ENCODE measurements at places on chromosomes 1 and 21.

GRCh38 chr21:43034826-43035225 lies 40.8 kb downstream of the CBS start:
- no peak for DNase-seq

- DNase-seq, result no peak
Measured at GRCh38 chr1:19439464-19440171, 45.7 kb downstream of the CAPZB start.

DNA sequence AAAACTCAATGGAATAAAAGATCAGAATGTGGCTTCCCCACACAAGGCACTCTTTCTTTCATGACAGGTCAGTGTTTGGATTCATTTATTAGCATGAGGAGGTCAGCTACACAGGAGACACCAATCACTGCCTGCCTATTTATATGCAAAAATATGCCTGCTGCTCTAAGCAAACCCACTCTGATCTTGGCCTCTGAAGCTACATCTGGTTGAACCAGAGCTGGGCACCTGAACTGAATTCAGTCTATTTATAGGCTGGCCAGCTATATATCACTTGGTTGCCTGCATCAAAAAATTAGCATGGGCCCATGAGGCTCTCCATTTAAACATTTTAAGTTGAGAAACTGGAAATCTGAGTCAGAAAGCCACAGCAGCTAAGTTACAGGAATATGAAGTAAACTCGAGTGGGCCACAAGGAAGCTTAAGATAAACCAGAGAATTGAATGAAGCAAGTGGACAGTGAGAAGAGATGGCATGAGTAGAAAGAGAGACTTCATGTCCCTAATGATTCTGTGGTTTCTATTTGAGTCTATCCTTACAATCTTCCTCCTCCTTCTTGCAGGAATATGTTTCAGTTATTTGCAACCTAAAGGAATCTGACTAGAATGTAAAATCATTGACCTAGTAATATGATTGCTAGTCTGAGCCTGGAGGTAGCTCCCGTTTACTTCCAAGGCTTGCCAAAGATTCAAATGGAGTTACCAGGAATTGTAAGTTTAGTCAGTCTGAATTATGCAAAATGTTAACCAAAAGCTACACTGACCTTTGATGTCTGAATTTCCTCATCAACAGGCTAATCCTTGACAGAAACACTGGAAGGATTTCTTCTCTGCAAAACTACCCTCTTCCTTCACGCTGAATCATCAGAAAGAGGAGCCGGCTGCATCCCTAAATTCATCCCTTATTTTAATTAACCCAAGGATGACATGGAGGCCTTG lies 17.7 kb downstream of the DDAH1 start:
- DNase-seq, result no peak

DNA sequence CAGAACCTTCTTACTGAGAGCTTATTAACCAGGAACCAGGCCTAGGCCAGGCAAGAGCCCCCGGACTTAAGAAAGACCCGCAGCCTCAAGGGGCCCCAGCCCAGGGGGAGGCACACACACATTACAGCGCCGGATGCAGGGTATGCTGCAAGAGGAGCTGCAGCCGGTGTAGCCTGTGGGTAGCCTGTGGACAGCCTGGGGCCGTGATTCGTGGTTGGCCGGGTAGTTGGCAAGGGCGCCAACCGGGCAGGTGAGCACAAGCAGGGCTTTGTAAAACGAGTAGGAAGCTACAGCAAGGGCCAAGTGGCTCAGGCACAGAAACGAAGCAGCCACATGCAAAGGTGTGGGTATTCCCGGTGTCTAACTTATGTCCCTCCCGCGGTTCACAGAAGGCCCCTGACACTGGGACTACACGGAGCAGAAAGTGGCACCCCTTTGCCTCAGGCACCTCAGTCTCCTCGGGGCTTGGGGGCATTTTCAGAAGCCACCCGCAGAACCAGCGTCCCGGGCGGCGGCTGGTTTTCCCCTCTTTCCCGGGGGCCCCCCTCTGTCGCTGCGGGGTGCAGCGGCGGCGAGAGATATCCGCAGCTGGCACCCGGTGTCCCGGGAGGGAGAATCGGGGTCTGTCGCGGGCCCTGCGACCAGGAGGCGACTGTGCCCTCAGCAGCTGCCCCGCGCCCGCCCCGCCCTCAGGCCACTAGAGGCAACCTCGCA lies 40.8 kb downstream of the KIAA1614 start:
- peak; percentile 79 for DNase-seq

- no peak for DNase-seq
Measured at GRCh38 chr1:55484173-55484572, 269.0 kb upstream of the USP24 start.

DNA sequence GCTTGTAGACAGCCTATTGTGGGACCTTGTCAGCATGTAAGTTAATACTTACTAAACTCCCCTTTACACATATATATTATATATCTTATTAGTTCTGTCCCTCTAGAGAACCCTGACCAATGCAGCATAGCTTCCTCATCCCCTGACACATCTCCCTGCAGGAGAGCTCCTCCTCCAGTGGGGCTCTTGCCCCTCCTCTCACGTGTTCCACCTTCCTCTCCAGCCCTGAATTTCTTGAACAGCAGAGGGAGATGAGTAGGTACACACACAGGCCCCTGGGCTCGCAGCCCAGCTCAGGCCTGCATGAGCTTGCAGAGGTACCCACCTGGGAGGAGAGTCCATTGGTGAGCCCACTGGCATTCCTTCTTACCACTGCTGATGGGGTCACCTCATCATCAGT lies 27.3 kb upstream of the GOLT1A start:
- DNase-seq, result no peak

- no peak for DNase-seq
Measured at GRCh38 chr1:192350356-192350755, 33.6 kb downstream of the RGS21 start.

DNA sequence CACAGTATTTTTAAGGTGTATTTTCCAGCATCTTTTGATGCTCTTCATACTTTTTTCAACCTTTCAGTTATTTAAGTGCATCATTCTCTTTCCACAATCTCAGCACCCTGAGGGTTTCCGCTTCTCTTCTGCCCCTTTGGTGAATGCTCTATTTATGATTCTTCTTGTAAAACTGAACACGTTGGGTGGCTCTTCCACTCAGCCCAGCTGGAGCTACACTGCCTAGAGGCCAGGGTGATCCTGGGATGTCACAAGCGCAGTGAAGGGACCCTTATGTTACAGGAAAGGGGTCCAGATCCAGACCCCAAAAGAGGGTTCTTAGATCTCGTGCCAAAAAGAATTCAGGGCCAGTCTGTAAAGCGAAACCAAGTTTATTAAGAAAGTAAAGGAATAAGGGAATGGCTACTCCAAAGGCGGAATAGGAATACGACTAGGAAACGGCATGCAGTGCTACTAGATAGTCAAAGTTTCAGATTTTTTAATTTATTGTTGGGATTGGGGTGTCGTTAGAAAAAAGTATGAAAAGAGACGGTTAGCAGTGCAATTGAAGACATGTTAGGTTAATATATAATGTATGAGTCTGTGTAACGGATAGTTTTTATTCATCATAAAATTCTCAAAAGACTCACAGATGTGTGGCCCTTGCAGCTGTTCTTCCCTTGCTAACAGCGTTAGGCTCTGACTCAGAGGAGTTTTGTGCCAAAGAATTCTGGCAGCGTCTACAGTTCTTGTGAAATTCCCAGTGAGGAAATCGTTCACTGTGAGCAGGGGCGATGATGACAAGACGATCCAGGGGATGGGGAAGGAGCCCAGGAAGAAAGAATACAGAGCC lies 14.4 kb upstream of the ERVH48-1 start:
- DNase-seq, result peak; percentile 80

DNA sequence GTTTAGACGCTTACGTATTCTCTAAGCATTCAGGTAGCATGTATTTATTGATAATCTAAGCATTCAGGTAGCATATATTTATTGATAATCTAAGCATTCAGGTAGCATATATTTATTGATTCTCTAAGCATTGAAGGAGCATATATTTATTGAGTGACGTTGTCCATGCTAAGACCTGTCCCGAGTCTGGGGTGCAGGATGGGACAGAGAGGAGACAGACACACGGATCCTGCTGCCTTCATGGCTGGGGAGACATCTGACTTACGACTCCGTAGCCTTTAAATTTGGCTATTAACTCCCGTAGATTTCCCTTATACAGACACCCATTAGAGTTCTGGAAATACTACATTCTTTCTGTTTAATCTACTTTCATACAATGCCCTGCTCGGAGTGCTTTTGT lies 982 bp downstream of the SCCPDH start:
- DNase-seq, result no peak

All from pancreas (tissue), 10 donors.